ENCODE measurements at places on chromosomes 13 and 19. TPM values are rescaled to one million over a fixed set of nuclear protein-coding genes. Genes with fewer than 3 reads are reported as not detected.
A peak's percentile ranks its signal among the peaks of the same experiment; 100 is the strongest.

- DNase-seq = no peak
These were observed 1255.6 kb downstream of the DIAPH3 start for GRCh38 chr13:58908019-58908679.

- peak; percentile 99 for DNase-seq
These were observed 5.6 kb downstream of the BCL3 start for GRCh38 chr19:44753932-44754749.

- peak; percentile 47 for DNase-seq
These were observed 5.1 kb downstream of the MCF2L start for GRCh38 chr13:112974125-112974524.

GRCh38 chr13:99208185-99208584 lies 7.5 kb downstream of the UBAC2 start:
- no peak for DNase-seq

DNA sequence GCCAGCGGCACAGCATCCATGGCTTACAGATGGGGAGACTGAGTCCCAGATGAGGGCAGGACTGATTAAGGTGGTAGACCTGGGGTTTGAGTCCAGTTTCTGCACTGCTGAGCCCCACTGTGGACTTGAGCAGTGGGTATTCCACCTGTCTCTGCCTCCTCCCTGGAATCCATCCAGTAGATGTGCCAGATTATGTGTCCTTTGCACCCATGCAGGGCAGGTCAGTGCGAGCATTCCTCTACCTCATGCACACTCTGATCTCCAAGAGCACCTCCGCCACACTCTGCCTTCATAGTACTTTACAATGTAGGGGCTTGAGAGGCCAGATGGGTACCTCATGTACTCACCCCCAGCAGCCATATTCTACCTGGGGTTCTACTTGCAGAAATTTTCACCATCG lies 10.0 kb downstream of the ZSCAN22 start:
- no peak for DNase-seq

DNA sequence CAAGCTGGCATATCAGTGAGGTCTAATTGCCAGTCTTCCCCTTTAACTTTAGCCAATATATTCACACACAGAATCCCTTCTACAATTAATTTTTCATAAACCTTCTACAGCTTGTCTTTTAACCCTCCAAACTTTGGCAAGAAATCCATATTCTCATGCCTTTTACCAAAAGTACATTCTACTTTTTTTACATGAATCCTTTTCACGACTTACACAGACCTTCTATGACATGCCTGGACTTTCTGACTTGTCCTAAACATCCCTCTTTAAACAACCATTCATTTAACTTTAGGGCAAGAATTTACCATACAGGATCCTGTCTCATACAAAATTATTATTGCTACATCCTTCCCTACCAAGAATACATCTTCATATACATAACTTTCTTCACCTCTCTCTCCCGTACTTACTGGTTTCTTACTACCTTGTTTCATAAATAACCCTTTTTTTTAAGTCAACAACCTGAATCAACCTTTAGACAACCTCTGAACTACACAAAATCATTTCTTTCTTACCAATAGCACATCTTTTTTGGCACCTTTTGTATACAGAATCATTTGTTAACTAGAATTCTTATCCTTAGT lies 23.5 kb downstream of the ZNF544 start:
- DNase-seq = no peak

GRCh38 chr13:51715613-51716012 lies 88.3 kb downstream of the DHRS12 start:
- DNase-seq = no peak

DNA sequence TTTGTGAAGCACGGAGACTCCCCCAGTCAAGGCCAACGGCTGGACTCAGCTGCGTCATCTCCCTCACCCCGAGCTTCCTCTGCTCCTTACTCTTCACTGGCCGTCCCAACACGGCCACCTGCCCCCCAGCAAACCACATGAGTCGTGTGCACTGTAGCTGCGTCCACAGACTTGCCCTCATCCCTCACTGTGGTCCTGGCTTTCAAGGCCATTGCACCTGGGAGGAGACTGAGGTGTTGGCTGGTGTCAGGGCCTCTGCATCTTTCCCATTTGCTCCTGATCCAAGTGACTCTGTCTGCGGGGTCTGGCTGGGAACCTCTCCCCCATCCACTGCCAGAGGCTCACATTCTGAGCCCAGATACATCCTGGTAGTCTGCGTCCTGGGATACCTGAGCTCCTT lies 11.5 kb downstream of the PLPP2 start:
- no peak for DNase-seq

DNA sequence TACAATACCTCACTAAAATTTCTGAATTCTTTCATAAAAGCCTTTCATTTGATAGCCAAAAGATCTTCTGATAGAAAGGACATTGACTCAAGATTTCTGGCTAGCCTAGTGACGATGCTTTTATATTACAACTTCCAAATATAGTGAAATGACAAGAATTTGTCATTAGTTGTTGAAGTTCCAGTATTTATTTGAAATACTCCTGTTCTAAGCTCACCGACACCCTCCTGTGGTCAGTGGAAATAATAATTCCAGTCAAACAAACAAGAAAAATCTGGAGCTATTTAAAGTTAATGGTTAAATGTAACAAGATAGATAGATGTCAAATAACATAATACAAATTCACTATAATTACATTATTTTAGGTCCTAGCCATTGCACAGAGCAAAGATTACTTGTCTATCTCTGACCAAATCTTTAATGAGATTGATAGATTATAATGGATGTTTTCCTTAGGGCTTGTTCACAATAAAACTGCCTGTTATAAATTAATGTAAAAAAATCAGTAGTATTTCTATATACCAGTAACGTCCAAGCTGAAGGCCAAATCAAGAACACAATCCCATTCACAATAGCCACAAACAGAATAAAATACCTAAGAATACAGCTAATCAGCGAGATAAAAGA lies 195.5 kb downstream of the RGCC start:
- no peak for DNase-seq

GRCh38 chr19:42477117-42477516 lies 34.4 kb upstream of the CXCL17 start:
- no peak for DNase-seq

GRCh38 chr19:19109601-19110000 lies 28.7 kb downstream of the TMEM161A start:
- DNase-seq = no peak

- DNase-seq = no peak
These were observed 2.7 kb downstream of the OR10H2 start for GRCh38 chr19:15730538-15730937.

GRCh38 chr19:15595069-15595468 lies 19.9 kb upstream of the CYP4F8 start:
- DNase-seq = no peak

DNA sequence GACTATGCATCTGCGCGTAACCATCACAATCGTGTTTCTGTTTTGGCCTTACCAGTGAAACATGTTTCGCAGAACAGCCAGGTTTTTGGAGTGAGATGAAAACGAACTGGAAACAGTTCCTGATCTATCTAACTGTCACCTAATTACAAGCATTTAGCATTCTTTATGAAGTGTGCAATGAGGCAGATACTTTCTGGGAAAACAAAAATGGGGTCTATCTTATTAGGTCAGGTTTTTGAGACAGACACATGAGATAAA lies 182.8 kb downstream of the LMO7 start:
- no peak for DNase-seq

DNA sequence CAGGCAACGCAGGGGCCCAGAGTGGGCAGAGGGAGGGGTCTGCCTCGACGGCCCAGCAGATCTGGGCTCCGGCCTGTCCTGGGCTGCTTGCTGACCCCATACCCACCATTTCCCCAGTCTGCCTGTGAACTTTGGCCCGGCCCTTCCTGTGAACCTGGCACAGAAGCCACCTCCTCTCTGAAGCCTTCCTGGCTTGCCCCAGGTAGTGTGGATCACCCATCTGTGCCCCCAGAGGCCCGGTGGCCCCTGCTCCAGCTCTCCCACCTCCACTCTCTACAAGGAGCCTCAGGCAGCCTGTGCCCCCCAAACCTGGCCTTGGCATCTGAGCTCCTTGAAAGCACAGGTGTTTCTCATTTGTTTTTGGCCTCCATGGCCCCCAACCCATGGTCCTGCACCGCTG lies 15.7 kb downstream of the PLEKHF1 start:
- no peak for DNase-seq

DNA sequence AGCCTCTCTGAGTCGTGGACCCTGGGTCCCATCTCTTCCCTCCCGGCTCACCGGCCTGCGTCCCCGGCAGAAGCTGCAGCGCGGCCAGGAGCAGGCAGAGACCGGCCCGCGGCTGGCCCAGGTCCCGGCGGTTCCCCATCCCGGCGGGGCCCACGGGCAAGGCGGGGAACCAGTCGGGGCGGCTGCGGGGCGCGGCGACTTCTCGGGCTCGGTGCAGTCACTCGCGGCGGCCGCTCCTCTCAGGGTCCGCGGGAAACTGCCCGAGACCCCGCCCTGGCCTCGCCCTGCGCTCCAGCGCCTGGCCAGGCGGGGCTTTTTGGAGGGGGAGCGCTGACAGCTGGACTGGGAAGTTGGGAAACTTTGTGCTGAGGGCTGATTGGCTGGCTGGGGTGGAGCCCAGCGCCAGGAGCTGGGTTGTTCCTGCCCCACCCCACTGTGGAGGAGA lies at the start of gene COL5A3:
Gene COL5A3, minus strand, starts transcription at position 258 of the 445 bp plus-strand sequence. Its CDS starts 119 bp downstream, at position 139.
- DNase-seq = no peak

DNA sequence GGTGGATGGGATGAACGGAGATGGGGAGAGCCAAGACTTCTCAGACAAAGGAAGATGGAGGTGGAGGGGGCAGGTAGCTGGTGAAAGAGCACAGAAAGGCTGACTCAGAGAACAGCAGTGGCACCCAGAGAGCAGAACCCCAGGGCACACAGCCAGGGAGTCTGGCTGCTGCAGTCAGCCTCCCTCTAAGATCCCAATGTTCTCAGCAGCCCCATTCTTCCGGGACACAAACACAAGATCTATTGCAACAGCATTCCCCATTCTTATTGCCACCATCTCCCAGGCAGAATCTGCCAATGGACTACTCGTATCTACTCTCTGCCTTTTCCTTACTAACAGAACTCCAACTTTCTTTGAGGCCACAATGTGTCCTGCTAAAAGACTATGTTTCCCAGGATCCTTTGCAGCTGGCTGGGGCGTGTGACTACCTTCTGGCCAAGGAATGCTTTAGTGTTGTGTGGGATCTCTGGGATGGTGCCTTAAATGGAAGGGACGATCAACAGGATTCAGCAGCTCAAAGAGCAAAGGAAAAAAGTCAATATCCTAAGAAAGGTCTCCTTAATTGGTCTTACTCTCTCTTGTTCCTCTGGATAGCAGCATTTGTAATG lies 7.5 kb downstream of the THAP8 start:
- no peak for DNase-seq

GRCh38 chr19:2381148-2381820 lies 21.2 kb downstream of the TMPRSS9 start:
- DNase-seq = no peak

DNA sequence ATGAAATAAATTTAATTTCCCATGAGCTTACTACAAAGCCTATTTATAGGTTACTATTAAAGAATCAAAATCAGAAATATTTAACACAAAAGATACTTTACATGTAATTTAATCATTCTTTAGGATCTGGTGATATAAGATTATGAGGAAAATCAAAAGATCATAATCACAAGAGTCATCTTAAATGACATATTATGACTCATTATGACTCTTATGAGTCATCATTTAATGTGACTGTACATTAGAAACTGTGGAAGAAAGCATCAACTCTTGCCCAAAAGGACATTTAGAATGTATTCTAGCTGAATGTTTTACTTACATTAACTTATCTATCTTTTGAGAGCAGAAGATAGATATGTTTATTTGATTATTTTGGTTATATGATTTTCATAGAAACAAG lies 458.6 kb downstream of the DCT start:
- DNase-seq = no peak

DNA sequence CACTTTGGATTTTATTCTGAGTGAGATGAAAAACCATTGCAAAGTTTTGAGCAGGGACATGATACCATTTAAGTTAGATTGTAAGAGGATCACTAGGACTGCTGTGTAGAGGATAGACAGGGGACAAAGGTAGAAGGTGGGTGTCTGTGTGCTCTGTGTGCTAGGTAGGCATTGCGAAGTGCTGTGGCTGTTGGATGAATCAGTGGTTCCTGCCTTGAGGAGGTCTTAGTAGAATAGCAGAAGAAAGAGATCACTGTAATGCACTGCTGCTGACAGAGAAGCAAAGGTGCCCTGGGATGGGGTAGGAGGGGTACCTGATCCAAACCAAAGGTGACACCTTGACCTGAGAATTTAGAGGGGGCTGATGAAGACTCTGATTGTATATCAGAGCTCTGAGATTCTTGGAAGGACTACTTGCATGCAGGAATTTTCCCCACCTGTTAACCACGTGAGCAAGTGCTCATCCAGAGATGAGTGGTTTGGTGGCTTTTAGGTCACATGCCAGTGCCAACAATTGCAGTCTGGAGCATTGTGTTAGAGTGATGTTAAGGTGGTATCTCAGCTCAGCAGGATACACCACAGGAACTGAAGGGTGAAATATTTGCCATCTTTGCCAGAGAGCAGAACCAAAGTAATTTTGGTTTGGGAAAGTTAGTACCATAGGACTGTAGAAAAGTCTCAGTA lies 10.8 kb downstream of the WASF3 start:
- no peak for DNase-seq

GRCh38 chr19:2083174-2083854 lies 12.8 kb downstream of the MOB3A start:
- DNase-seq = peak; percentile 90

DNA sequence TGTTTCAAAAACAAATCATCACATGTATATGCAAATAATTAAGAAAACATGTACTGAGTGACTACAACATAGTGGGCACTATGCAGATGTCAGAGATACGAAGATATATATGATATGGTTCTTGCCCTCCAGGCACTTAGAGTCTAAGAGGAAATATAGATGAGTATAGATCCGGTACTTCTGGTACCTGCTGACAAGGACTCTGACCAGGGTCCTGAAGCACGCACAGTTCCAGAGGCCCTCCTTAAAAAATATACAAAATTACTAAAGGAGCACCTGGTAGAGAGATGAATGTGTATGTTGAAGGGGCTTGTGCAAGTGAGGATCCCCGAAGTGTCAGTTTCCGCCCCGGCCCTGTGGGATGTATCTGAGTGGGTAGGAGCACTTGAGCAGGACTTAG lies 31.3 kb downstream of the MTUS2 start:
- DNase-seq = no peak

Gene WDR87
- polyA plus RNA-seq = not detected

Gene WTIP
- polyA plus RNA-seq = 3.8 TPM

Gene SIGLEC6
- polyA plus RNA-seq = 1.6 TPM

Gene KCNN4
- 56.1 TPM for polyA plus RNA-seq

Gene FSTL3
- 31.2 TPM for polyA plus RNA-seq

Gene PARP4
- 15.7 TPM for polyA plus RNA-seq

Gene CEACAM8
- polyA plus RNA-seq = 0.33 TPM

Gene CLEC17A
- polyA plus RNA-seq = 20.1 TPM

Gene SYNGR4
- polyA plus RNA-seq = not detected

Gene LEUTX
- not detected for polyA plus RNA-seq

Gene TNFSF11
- polyA plus RNA-seq = 0.61 TPM

Gene NAPSA
- polyA plus RNA-seq = 5.0 TPM

Gene FUT1
- 6.5 TPM for polyA plus RNA-seq

All from spleen (tissue), 13 donors.